ENCODE measurements at places on chromosomes 5 and 9.
A peak's percentile ranks its signal among the peaks of the same experiment; 100 is the strongest.

DNA sequence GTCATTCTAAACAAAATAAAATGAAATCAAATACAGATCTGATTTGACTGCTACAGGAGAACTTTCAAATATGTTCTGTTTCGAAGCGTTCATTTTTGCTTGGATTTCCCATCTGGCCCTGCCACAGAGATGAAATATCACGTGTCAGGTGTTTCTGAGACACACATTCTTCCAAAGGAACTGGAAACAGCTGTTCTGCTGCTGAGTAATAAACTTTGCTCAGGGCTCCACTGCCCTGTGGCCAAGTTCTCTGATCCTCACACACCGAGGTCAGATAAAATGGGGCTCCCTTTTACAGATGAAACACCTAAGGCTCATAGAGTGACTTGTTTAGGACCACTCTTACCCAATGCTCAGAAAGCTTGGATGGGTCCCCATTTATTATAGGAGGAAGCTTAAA lies 42.5 kb downstream of the FRMPD1 start:
- DNase-seq: no peak

DNA sequence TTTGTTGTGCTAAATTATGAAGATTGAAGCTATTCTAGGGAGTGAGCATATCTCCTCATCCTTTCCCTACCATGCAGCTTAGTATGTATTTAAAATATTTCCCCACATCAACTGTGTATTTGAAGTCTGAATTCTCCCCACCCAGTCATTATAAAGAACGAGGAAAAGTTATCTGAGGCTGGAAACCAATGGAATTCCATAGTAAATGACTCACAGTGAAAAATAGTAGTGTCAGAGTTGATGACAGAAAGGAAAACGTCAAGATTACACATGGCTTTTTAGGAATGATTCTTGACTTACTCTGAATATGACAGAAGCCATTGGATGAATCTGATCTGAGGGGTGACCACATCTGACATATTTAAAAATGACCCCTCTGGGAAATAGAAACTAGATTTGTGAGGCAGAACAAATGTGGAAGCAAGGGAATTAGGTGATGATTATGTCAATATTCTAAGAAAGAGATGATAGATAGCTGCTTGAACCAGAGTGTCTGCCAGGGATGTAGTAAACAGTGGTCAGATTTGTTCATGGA lies 1768.9 kb upstream of the CDH9 start:
- DNase-seq: no peak

DNA sequence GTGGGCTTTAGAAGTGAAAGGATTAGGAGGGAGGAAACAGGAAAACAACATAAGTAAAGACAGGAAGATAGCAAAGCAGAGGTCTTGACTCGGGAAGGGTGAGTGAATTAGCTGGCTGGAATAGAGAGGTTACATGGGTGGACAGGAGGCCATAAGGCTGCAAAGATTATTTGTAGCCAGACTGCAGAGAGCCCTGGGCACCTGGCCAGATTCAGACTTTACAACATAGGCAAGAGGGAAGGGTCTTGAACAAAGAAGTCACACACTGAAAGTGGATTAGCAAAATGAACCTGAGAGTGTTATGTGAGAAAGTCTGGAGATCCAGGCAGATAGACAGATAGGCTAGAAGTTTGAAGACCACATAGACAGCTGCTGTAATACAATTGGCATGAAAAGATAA lies 29.7 kb upstream of the CER1 start:
- DNase-seq: no peak

- DNase-seq: no peak
These were observed 48.7 kb downstream of the MARCHF3 start for GRCh38 chr5:126981701-126982100.

DNA sequence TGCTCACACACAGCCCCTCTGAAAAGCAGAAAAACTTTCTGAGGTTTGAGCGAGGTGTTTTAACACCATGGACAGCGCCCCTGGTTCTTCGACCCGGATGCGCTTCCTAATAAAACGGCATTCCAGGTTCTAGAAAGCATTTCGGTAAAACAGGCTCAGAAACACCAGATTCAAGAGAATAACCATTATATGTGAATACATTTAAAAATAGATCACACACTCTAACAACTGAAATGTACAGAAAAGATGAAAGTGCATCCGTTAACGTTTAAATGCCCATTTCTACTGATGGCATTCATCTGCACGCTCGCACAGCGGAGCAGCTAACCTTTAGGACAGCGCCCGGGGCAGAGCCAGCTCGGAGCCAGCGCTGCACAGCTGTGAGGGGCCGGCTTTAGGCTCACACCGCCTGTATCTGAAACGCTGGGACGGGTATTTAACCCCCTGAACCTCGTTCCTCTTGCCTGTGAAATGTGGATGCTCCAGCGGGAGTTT lies 26.3 kb upstream of the TENT4A start:
- DNase-seq: no peak

GRCh38 chr9:109805050-109805449 lies 25.1 kb downstream of the PALM2AKAP2 start:
- no peak for DNase-seq

DNA sequence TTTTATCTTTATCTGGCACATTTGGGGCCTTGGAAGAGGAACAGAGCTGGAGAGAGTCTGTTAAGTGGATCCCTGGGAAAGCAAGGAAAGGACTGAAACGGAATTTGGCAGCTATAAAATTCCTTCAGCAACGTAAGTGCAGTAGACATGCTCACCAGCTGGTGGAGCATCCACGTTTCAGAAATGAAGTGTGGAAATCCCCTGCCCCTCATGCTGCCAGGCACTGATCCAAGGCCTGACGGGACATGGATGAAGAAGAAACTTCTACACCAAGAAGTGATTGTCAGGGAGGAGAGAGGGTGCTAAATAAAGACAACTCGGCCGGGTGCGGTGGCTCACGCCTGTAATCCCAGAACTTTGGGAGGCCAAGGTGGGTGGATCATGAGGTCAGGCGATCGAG lies 209.3 kb downstream of the ROR2 start:
- no peak for DNase-seq

- DNase-seq: no peak
These were observed 11.4 kb downstream of the BHMT start for GRCh38 chr5:79122973-79123372.

GRCh38 chr5:89584339-89584956 lies 701.5 kb upstream of the MEF2C start:
- no peak for DNase-seq

DNA sequence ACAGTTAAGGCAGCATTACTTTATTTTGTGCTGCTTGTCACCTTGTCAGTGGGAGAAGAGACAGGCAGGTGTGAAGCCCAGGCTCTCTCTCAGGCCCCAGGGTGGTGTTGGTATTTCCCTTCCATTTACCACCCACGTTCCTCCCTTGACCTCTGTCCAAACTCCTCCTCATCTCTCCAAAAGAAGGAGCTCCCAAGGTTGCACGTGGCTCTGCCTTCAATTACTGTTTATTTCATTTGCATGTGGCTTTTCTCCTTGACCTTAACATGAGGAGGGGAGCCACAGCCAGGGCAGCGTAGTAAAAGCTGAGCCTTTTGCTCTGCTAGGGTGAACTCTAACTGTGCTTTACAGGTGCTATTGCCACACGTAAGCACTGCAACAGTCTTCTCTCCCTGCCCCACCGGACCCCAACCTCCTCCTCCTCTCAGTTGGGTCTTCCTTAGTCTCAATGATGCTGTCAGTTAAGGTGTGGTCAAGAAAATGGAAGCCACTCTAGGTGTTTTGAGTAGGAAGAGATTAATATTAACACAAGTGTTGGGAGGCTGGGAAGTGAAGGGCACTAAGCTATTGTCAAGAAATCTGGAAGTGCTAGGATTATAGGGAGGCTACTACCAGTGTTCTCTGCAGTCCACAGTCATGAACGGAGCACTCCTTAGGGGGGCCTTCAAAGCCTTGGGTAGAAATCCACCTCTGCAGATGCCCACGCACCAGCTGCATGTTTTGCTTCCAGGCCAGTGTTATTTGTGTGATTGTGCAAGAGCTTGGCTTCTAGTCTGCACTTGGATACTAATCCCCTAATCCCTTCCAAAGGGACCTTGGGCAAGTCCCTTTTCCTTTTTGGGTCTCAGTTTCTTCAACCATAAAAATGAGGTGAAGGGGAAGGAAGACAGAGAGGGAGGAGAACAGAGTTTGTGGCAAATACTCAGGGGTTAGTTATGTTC lies 3.9 kb upstream of the ALDH1B1 start:
- no peak for DNase-seq

DNA sequence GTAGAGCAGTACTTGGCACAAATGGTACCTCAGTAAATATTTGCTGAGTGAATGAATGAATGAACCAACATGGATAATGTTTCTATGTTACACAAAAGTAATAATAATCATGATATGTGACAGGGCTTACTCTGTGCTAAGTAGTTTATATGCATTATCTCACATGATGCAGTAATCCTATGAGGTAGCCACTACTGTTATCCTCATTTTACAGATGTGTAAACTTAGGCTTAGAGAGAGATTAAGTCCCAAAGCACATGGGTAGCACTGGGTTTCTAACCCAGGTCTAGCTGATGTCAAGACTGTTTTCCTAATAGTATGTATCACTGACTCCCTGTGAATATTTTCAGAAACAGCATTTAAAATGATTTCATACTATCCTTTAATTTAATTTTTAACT lies 44.1 kb upstream of the VDAC1 start:
- no peak for DNase-seq

- no peak for DNase-seq
These were observed 229.9 kb downstream of the DOCK8 start for GRCh38 chr9:444528-444927.

GRCh38 chr5:143976055-143976454 lies 164.1 kb downstream of the HMHB1 start:
- no peak for DNase-seq

DNA sequence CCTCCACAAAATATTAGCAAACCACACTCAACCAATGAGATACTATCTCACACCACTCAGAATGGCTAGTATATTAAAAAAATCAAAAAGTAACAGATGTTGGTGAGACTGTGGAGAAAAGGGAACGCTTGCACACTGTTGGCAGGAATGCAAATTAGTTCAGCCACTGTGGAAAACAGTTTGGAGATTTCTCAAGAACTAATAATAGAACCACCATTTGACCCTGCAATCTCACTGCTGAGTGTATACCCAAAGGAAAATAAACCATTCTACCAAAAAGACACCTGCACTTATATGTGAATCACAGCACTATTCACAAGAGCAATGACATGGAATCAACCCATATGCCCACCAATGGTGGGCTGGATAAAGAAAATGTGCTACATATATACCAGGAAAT lies 393.5 kb downstream of the PDE4D start:
- DNase-seq: no peak

- DNase-seq: peak; percentile 14
These were observed 268.2 kb downstream of the MLLT3 start for GRCh38 chr9:20353931-20354652.

- no peak for DNase-seq
These were observed 125.0 kb downstream of the MSX2 start for GRCh38 chr5:174849426-174849825.

- no peak for DNase-seq
These were observed 26.1 kb downstream of the PAEP start for GRCh38 chr9:135587658-135588057.

DNA sequence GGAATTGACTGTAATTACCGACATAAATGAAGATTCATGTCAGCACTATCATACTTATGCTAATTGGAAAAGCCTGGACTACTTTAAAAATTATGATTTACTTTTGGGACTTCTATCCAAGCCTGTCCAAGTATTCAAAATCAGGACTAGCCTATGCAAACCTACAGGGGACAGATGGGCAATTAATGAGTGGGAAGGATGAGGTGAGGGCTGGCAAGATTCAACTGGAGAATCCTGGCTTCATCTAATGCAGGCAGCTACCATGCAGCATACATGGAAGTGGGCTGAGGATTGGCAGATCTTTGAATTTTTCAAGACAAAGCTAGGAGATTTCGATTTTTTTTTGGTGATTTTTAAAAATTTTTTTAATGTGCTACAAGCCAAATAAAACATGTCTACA lies 532.6 kb downstream of the CSNK1G3 start:
- no peak for DNase-seq

DNA sequence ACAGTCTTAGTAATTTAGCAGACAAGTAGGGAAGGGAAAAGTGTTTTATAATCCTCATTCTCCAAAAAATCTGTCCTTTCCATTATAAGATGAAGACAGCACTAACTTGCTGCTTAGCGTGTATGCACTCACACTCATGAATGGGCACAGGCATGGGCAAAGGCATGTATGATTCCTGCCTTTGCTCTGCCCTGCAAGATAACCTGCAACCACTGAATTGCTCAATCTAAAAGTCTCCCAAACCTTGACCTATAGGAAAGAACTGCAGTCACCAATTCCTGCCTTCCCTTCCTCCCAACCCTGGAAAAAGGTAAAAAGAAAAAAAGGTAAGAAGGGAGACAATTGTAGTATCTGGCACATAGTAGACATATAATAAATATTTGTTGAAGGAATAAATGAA lies 40.8 kb downstream of the ELL2 start:
- DNase-seq: no peak

DNA sequence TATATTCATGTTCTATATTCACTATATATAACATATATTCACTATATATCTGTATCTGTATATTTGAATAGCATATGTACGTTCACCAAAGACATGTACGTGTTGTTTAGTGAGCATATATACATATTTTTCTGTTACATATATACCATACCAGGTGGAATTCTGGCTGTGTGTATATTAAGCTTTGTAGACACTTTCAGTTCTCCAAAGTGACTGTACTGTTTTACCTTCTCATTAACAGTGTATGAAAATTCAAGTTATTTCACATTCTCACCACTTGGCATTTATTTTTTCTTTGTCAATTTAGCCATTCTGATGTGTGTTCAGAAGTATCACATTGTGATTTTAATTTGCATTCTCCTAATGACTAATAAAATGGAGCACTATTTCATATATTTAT lies 52.2 kb downstream of the DROSHA start:
- DNase-seq: no peak
